ENCODE measurements at places on chromosomes 2 and 18.

- no peak for DNase-seq
Observed at GRCh38 chr18:21682371-21683051, 22.1 kb downstream of the ABHD3 start.

DNA sequence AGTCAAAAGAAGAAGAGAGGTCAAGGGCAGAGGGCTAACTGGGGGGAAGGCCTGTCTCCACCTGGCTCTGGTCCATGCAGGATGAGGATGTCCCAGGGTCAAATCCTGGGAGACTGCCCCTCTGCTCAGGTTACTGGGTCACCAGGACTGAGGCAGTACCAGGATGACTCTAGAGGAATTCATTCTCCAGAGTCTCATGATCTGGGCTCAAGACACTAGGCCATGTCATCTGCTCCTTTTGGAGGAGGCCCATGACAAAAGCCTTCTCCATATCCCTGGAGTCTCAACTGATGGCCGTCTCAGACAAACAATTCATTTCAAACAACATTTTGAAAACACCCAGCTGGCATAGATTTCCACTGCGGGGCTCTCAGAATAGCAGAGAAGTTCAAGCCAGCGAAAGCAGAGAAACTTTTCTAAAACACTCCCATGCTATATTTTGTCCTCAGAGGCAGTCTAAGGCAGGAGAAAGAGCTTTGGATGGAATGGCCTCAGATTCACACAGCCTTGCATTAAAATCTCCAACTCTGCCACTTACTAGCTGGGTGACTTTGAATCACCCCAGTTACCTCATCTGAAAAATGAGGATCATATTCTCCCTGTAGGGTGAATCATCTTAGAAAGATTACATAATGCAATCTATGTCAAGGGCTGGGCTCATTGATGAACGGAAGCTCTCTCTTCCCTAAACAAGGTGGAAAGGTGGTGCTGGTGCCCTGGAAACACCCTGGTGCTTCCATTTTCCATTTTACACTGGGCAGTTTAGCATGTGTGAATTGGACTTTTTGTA lies 48.8 kb upstream of the LCLAT1 start:
- no peak for DNase-seq

DNA sequence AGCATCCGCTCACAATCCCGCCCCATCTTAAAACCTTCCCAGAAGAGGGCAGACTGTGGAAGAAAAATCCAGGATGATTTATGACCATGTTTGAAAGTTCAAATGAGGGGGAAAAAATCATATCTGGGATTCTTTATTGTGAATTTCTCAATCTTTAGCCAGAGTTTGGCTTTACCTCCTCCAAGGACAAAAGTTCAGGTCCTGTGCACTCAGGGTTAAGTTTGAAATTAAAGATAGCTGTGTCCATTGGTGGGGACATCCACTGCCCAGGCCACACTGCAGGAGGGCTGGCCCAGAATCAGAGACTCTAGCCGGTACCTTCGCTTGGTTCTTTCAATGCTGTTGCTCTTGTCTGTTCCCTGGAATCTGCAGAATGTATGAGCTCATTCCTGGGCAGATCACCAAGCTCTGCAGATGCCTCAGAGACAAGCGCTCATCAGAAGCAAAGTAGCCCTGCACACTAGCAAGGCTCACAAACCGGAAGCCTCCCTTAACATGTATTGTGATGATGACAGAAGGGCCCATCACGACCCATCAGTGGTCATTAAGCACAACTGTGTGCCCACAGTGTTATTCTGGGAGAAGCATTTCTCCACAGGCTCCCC lies 375.3 kb upstream of the KLHL29 start:
- DNase-seq, result no peak

DNA sequence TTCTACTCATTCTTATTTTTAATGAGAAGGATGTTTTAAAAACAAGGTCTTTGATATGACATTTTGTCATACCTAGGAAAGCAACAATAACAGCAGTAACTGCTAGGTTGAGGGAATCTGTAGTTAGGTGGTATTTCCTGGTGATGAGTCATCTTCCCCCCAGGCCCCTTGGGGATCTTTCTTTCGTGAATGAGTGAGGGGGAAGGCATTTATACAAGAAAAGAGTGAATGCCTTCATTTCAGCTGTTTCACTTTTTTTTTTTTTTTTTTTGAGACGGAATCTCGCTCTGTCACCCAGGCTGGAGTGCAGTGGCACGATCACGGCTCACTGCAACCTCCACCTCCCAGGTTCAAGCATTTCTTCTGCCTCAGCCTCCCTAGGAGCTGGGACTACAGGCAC lies 108.6 kb downstream of the MAP4K4 start:
- no peak for DNase-seq

DNA sequence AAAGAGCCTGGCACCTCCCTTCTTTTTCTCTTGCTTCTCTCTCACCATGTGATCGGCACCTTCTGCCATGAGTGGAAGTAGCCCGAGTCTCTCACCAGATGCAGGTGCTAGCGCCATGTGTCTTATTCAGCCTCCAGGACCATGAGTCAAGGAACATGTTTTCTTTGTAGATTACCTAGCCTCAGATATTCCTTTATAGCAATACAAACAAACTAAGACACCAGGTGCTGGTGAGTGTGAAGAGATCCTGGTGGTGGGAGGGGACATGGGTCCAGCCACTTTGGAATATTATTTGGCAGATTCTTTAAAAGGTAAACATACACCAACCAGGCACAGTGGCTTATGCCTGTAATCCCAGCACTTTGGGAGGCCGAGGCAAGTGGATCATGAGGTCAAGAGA lies 5.9 kb upstream of the USP40 start:
- DNase-seq, result no peak

DNA sequence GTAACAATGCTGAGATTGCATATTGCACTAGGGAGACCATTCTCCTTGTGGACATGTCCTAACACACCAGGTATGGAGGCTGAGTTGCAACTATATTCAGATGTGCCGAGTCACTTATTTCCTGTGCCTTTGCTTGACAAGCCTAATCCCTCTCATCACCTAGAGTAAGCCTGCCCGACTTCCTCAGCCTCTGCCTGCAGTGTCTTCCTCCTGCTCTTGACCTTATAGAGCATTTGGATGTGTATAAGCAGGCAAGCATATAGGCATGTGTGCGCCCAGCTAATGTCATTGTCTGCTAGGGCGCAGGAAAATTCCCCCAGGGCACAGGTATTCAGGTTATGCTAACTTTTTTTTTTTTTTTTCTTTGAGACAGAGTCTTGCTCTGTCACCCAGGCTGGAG lies 316.9 kb downstream of the CDH2 start:
- no peak for DNase-seq

- no peak for DNase-seq
Observed at GRCh38 chr2:30239986-30240752, 8.8 kb downstream of the LBH start.

DNA sequence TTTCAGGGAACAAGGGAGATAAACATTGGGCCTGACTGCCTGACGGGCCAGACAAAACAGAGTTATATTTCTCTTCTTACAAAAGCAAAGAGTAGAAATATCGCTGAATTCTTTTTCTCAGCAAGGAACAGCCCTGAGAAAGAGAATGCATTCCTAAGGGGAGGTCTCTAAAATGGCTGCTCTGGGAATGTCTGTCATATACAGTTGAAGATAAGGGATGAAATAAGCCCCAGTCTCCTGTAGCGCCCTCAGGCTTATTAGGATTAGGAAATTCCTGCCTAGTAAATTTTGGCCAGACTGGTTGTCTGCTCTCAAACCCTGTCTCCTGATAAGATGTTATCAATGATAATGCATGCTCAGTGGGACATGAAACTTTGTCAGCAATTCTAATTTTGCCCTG lies 134.9 kb upstream of the CNTNAP5 start:
- DNase-seq, result no peak

DNA sequence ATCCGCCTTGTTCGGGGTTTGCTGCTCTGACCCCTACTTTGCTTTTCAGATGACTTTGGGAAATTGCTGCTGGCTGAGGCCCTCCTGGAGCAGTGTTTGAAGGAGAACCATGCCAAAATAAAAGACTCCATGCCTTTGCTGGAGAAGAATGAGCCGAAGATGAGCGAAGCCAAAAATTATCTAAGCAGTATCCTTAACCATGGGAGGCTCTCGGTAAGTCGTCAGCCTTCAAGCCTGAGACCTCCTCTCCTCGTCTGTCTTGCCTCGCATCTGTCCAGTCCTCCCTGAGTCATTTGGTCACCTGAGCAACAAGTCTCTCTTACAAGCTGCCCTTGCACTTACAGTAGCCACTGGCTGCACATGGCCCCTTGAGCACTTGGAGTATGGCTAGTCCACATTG lies 34.7 kb upstream of the MCFD2 start:
- no peak for DNase-seq

DNA sequence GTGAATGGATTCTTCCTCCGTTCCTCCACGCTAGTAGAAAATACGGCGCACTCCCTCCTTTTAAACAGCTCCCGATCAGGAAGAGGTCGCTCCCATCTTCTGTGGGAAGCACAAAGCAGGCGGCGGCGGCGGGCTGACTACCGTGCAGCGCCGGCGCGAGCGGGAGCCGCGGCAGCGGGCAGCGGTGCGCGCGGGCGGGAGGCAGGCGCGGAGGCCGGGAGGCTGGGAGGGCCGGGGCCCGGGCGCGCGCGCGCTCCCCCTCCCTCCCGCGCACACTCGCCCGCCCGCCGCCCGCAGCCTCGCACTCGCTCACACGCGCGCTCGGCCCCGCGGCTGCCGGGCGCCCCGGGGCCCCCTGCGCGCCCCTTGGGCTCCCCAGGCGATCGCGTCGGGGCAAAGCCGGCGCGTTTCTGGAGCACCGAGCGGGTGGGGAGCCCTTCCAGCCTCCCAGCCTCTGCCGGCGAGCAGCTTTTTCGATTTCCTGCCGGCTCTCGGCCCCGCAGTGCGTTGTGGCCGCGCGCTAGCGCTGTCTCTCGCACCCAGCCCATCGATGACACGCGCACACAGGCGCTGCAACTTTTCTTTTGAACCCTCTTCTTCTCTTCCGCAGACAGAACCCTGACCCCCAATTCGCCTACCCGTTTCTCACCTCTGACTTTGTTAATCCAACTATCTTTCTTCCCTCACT lies at the start of gene SLC8A1:
Gene SLC8A1, minus strand, starts transcription at position 173 of the 688 bp plus-strand sequence.
- no peak for DNase-seq

DNA sequence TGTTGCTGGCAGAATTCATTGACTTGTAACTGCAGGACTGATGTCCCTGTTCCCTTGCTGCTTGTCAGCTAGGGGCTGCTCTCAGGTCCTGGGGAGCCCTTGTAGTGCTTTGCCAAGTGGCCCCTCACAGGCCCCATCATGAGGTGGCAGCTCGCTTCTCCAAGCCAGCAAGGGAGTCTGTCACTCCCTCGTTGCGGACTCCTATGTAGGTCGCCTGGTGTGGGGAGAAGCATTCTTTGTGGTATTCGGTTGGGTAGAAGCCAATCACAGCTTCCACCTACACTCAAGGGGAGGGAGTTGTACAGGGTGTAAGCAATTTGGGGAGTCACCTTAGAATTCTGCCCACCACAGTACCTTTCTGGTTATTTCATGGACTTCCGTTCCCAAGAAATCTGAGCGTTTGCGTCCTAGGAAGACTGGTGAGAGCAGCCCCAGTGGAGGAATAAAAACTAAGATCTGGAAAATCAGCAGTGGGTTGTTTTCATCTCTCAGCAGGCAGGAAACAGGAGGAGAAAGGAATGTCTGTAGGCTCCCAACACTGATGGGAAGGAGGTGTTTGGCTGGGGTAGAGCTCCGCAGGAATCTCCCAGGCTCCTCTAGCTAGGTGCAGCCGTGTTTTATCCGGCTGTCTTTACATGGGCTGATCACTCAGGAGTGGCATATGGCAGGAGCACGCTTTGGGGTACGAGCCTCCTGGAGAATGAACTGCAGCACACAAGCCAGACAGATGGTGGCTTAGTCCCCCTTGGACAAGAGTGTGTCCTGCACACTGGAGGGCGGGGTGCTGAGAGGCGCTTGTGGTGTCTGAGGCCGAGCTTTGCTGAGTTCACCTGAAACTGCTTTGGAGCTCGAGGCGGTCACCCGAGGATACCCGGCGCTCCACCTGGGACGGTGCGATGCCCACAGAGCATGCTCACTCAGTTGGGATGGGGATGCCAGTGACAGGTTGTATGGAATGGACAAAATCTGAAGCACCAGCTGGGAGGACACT lies 58.3 kb downstream of the LDLRAD4 start:
- DNase-seq, result no peak

DNA sequence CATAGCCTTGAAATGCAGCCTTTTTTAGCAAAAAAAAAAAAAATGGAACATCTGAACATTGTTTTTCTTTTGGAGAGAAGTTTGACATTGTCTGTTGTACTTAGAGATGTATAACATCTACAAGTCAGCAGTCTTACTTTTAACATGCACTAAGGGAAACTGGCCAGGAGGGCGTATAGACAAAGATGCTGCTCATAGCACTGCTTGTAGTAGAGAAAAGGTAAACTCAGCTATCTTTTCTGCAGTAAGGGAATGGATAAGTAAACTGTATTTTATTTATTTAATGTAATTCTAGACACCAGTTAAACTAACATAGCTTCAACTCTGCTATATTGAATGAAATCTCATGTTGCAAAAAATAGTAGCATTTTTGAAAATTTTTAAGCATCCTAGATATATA lies 489.6 kb downstream of the PTPRM start:
- DNase-seq, result no peak

GRCh38 chr2:47704287-47704686 lies 78.7 kb upstream of the MSH6 start:
- no peak for DNase-seq

GRCh38 chr2:238281826-238282480 lies 6.5 kb downstream of the PER2 start:
- no peak for DNase-seq

All from activated CD4-positive, alpha-beta T cell treated with anti-CD3 and anti-CD28 coated beads for 1 hour (primary cell).